Retinal pigment epithelial cell (primary cell): ENCODE measurements at places on chromosomes 12 and 14.

GRCh38 chr14:76929927-76930326 lies 98.6 kb downstream of the IRF2BPL start:
- no peak for DNase-seq

DNA sequence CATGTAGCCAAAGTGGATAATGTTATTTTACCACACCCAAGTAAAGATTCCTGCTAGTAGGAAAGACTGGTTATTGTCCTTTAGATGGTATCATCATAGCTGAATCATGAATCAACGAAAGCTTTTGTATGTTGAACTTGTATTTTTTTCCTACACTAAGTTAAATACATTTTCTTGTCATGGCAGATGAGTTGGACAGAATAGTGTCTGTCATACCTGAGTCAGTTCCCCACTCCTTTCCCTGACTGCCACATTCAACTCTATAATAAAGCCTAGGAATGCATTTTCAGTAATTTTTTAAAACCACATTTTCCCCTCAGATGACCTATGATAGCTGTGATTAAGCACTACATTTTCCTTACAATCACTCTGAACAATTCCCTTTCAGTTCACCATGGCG lies 9.3 kb upstream of the PTHLH start:
- DNase-seq, result no peak

DNA sequence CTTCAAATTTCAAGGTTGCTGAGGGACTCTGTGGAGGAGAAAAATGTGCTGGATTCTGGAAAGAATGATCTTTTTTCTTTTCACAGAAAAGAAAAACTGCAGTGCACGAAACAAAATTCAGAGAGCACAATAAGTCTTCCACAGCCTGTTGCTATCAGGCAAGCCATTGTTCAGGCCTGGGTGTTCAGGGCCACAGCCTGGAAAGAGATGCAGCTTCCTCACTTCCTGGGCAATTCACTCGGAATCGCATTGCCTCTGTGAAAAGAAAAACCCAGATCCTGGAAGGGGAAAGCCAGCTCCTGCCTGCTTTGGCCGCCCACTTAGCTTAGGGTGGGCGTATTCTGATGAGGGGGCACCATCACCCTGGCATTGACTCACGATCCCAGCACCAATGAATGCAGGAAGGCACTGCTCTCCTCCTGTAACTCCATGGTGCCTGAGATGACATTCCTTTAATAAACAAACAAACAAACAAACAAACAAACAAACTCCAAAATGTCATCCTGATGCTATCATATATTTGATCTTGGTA lies 863.9 kb downstream of the BCL11B start:
- DNase-seq, result no peak

DNA sequence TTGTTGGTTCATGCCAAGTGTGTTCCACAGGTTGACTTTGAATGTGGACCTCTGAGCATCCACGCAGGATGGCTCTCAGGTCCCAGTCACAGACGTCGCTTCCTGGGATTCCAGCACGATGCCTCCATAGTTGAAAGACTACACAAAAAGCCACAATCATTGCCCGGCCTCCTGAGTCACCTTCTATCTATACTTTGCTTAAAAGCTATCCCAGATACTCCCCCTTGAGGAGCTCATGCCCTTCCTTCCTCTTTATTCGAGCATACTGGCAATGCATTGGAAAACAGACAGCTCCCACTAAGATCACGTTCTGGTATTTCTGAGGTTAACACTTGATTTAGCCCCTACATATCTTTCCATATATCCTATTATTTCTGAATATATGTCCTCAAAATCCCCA lies 40.1 kb downstream of the ZNF664 start:
- DNase-seq, result no peak

DNA sequence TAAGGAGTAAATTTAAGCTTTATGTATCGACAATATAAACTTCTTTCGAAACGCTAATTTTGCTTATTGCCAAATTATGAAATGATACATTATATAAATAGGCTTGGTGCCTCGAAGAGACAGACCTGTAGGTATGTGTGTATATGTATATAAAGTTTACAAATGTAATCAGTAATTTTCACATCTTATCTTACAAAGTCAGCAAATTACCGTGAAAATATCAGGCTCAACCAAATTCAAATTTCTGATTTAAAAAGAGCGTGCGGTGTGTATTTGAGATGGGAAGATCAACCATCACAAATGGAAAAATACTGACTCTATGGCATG lies 605 bp downstream of the ZCRB1 start:
- DNase-seq, result no peak

GRCh38 chr12:42002563-42002962 lies 142.1 kb downstream of the GXYLT1 start:
- DNase-seq, result no peak

- no peak for DNase-seq
Measured at GRCh38 chr12:107111314-107111713, 18.0 kb upstream of the CRY1 start.

GRCh38 chr12:61452076-61452475 lies 808.1 kb upstream of the USP15 start:
- no peak for DNase-seq

- DNase-seq, result no peak
Measured at GRCh38 chr14:56115976-56116893, 2.0 kb upstream of the PELI2 start.

DNA sequence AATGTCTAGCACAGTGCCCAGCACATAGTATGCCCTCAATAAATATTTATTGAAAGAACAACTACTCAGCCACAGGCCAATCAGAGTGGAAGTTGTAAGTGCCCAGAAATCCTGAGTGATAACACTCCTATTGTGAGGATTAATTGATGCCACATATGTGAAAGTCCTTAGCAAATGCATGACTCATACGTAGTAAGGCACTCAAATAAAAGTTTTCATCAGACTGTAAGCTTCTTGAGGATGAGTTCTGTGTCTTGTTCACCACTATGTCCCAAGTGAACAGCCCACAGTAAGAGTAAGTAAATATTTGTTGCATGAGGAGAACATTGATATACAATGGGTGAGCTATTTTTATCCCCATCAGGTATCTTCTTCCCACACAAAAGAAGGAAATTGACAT lies 24.7 kb upstream of the ANO6 start:
- DNase-seq, result no peak

DNA sequence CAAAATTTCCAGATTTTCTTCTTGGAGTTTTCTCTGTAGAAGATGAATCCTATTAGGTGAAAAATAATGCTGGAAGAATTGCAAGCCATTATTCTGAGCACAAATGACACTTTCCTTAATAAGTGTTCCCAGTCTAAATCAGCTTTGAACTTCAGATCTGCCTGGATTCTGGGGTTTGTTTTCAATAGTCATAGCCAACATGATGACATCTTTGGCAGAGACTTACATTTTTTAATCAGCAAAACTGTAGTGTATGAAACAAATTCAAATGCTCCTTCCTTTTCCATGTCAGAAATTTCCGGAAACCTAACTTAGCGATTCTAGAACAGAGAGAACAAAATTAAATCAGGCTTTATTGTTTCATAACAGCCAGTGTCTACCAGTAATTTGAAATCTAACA lies 88.5 kb downstream of the TSPAN8 start:
- DNase-seq, result no peak

DNA sequence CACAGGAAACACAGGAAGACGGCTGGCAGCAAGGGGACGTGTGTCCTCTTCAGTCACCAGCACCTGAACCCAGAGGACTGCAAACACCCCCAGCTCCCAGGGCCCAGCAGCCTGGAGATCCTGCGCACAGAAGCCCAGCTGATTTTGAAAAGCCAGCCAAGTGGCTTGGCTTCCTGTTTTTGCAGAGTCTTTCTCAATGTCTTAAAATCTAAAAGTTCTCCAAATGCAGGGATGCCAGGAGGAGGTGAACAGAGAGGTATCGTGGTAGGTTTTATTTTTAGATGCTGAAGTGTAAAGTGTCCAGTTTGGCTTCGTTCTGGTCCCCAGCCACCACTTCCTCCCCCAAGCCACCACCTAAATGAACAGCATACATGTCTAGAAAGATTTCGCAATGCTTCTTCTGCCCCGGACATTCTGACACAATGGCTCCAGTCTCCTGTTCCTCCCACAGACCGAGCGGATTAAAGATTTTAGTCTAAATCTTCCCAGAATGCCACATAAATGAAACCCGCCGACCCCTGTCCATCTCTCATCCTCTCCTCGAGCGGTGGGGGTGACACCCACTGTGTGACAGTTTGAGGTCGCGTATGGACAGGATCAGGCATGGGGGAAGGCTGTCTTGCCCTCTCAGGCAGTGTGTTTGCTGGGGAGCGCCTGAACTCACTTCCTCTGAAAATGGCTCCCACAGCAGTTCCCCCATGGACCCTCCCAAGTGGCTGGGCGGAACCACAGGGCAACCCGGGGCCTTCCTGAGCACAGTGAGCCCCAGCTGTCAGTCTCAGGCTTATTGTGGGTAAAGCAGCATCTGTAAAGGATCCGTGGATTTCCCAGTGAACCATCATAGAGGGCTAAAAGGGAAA lies 41.6 kb downstream of the ITPK1 start:
- DNase-seq, result no peak

DNA sequence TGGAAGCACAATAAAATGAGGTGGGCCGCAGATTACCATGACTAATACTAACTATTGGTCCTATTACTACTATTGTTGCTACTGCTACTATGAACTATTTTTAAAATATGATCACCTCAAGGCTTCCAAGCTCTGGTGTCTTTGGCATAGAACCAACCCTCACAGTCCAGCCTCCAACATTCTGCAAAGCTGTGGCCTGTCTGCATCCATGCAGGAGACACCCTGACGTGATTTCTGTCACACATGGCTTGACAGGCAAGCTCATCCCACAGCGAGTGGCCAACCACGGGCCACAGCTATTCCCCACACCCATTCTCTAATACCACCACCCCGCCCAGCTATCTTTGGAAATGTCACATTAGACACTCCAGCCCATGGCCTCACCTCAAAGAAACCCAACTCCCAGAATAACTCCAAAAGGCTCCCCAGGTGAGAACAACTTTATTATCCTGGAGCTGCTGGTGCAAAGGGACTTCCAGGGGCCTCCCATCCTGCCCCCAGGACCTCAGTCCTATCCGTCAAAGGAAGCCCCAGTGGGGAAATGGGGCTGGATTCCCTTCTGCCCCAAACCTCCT lies 14.4 kb downstream of the ISCU start:
- no peak for DNase-seq

- no peak for DNase-seq
Measured at GRCh38 chr12:3329361-3329760, 161.6 kb upstream of the PRMT8 start.

DNA sequence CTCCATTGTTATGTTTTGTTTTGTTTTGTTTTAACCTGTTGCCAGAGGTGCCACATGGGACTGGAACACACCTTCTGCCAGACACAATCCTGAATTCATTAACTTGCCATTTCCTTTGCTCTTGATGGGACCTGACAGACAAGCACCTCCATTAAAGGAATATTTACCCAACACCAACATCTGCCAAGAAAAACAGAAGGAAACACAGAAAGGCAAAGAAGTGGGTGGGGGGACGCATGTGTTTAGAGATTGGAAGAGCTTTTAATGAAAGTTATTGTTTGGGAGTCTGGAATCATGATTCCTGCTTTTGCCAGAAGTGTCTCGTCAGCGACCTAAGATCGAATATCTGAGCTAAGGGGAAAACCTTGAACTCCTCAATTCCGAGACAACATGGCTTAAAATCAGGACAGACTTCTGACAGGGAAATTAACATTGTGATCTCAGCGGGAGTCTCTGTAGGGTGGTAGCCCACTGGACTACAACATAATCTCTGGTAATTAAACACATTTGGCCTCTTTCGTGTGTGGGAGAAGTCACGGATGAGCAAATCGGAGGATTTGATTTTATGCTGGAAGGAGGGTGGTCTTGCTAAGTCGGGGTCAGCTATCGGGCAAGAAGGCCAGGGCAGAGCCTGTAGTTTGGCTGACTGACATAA lies 210.4 kb upstream of the FAR2 start:
- no peak for DNase-seq

GRCh38 chr14:52314595-52315354 lies 663 bp downstream of the PTGER2 start:
- DNase-seq, result no peak

GRCh38 chr12:58139894-58140293 lies 198.5 kb downstream of the ATP23 start:
- no peak for DNase-seq

DNA sequence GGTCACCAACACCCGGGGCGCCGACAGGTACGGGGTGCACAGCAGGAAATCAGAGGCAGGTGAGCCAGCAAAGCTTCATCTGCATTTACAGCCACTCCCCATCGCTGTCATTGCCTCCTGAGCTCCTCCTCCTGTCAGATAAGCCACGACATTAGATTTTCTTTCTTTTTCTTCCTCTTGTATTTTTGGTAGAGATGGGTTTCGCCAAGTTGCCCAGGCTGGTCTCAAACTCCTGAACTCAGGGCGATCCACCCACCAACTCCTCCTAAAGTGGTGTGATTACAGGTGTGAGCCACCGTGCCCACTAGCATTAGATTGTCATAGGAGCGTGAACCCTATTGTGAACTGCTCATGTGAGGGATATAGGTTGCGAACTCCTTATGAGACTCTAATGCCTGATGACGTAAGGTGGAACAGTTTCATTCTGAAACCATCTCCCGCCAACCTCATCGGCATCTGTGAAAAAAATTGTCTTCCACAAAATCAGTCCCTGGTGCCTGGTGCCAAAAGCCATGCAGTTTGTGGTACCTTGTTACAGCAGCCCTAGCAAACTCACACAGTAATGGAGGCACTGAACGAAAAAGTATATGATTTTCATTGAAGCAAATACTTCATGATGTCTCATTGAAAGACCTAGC lies 1.5 kb downstream of the STYK1 start:
- DNase-seq, result no peak

DNA sequence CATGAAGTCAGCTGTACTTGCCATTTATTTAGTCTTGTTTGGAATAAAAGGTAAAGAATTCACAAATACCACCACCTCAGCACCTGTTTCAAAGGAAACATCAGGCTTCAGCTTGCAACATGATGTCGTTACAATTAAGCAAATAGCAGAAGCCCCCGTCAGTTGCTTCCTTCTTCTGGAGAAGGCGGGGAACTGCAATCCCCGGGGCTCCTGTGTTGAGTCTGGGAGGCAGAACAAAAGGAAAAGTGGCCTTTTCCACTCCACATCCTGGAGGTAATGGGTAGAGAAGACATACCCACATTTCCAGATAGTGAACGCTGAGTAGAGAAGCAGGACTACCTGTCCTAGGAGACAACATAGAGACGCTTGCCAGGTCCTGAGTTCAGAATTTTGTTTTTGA lies 92.8 kb downstream of the DNAH10 start:
- DNase-seq, result no peak

- no peak for DNase-seq
Measured at GRCh38 chr14:69850086-69850735, 29.0 kb upstream of the SMOC1 start.

GRCh38 chr12:85697003-85697402 lies 139.2 kb downstream of the RASSF9 start:
- no peak for DNase-seq
